ENCODE measurements at places on chromosomes 7 and 10.

- DNase-seq = peak; percentile 68
These were observed 25.6 kb downstream of the RNF216 start for GRCh38 chr7:5755704-5756504.

DNA sequence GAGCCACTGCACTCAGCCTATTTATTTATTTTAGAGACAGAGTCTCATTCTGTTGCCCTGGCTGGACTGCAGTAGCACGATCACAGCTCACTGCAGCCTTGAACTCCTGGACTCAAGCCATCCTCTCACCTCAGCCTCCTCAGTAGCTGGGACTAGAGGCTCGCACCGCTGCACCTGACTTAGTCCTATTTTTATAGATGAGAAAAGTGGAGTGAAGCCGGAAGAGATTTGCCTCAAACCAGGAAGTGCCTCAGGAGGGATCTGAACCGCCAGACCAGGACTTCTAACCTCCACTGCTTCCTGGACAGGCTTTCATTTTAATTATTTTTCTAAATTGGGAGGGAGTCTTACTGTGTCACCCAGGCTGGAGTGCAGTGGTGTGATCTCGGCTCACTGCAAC is 17.5 kb upstream of the CLIP2 start:
- DNase-seq = no peak

GRCh38 chr7:116193329-116194087 is 16.8 kb upstream of the TES start:
- DNase-seq = no peak

DNA sequence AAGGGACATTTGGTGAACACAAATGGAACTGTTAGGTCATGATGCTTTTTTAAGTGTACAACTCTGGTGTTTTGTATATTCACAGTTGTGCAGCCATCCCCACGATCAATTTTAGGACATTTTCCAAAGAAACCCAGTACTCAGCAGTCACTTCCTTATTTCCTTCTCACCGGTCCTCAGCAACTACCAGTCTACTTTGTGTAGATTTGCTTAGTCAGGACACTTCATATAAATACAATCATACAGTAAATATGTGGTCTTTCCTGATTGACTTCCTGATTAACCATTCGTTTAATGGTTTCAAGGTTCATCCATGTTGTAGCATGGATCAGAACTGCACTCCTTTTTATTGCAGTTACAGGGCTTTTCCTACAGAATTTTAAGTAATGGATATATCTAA is 14.4 kb downstream of the SGPL1 start:
- DNase-seq = no peak

DNA sequence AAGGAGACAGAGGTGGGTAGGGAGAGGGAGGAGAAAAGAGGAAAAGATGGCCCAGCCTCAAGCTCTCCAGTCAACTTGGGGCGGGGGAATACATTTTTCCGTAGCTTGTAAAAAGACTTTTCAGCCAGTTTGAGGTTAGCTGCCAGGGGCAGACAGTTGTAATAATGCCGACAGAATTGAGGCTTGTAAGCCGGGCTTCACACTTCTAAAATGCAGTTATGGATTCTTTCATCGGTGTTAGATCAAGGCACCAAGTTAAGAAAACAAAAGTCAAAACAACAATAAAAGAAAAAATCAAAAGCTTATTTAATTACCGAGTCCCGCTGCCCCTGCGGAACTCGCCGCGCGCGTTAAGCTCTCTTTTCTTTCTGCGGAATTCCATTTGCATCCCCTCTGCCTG is 448 bp upstream of the EVX1 start:
- DNase-seq = no peak

DNA sequence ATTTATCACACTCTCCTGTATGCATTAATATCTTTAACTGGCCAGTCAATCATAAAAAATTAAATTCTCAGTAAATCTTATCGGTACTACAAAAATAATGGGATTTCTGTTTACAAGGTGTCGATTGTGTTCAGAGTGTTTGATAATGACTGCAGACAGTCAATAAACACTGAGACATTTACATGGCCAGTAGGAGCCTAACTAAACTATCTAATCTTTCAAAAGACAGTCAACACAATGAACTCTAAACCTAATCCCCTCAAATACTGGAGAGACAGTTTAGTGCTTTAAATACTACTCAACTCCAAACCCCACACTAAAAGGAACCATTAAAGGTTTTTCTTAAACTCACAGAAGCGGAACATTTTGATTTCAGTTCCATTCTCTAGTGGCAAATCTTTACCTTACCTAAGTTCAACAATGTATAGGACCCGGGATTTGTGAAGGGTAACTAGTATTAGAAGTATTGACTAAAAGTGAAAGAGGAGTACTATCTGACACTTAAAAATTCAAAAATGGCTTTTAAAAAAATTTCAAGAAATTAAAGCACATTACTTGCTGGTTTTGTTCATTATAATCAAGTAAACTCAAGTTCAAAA is 37.3 kb upstream of the EXOC6 start:
- DNase-seq = peak; percentile 19

DNA sequence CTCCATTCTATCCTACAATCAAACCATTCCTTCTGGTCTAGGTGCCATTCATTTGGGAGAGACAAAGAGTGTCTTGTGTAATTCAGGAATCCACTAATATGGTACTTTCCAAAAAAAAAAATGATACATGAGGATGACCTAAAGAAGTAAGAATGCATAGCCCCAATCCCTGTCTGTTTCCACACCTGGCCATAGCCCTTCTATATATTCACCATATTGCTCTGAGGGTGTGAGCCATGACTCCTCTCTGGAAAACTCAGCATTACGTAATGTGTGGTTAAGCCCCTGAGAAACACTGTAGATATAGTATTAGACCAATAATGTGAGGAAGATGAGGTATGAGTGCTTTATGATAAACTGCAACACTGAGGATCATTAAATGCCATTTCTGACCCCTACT is 592.7 kb downstream of the INHBA start:
- DNase-seq = no peak

DNA sequence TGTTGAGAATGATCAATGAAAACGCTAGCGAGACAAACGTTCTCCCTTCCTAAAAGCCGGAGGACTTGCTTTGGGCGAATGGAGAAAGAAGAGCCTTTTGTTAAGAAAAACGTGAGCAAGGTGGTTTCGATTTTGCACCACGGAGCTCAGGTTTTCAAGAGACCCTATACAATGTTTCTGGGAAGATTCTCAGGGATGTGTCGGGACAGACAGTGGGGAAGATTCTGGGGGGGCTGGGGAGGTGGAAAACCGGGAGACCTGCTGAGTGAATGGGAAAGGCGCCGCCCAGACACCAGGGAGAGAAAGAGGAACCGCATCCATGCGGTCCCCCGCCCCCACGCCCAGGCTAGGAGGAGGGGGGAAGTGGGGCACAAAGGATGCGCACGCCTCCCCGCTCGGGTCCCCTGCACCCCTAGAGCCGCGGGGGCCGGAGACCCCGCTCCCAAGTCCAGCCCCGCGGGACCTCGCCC is 745 bp downstream of the YWHAG start:
- DNase-seq = peak; percentile 63

- DNase-seq = no peak
These were observed 43.9 kb downstream of the DKK1 start for GRCh38 chr10:52357971-52358370.

DNA sequence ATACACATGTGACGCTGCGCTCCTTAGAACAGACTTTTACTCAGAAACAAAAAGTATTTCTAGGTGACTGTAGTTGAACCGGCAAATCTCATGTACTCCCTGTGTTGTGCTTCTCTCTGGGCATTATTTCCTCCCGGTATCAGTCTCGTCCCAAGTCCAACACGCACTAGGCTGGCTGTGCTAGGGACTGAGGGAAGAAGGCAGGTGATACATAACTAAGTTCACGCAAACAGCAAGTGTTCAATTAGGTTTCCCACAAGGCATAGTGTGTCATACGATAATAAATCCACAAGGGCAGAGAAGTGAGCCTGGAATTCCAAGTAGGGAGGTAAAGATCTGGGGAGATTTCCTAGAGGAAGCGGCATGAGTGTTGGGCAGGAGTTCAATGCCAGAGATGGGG is 20.4 kb downstream of the FAM53B start:
- DNase-seq = no peak

DNA sequence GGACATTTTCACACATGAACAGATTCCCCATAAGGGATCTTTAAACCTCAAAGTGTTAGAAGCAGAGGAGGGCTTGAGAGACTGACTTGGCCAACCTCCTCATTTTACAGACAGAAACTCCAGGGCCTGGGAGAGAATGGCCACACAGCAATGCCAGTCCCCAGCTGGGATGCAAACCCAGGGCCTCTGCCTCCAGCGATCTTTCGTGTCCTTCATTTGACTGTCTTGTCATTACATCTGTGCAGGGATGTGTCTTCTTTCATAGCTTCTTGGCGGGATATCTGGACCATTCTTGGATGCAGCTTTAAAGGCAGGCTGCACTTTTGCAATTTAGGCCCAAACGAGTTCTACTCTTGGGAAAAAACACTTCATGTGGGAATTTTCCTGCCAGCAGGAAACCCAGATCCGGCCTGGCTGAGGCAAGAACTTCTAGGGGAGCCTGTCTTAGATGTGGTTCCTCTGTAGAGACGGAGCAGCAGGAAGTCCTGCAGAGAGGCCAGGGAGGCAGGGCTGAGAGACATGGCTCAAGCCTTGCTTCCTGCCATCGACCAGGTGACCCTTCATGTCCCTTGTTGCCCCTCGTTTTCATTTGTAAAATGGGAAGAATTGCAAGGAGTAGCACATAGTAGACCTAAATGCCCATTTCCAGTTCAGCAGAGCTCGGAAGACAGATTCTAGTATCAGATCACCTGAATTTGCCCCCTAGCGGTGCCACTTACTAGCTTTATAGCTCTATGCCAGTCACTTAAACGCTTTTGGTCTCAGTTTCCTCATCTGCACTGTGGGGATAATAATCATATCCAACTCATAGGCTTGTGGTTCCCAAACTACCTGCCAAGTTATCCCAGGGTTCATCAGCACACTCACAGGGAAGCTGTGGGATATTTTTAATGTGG is 43.9 kb upstream of the SLC29A3 start:
- DNase-seq = no peak

GRCh38 chr10:100993986-100994708 is 5.5 kb upstream of the LZTS2 start:
- DNase-seq = peak; percentile 53

- peak; percentile 11 for DNase-seq
These were observed 35.2 kb downstream of the ZNF487 start for GRCh38 chr10:43471935-43472720.

GRCh38 chr7:107463139-107464078 is 6.4 kb upstream of the GPR22 start:
- peak; percentile 59 for DNase-seq

DNA sequence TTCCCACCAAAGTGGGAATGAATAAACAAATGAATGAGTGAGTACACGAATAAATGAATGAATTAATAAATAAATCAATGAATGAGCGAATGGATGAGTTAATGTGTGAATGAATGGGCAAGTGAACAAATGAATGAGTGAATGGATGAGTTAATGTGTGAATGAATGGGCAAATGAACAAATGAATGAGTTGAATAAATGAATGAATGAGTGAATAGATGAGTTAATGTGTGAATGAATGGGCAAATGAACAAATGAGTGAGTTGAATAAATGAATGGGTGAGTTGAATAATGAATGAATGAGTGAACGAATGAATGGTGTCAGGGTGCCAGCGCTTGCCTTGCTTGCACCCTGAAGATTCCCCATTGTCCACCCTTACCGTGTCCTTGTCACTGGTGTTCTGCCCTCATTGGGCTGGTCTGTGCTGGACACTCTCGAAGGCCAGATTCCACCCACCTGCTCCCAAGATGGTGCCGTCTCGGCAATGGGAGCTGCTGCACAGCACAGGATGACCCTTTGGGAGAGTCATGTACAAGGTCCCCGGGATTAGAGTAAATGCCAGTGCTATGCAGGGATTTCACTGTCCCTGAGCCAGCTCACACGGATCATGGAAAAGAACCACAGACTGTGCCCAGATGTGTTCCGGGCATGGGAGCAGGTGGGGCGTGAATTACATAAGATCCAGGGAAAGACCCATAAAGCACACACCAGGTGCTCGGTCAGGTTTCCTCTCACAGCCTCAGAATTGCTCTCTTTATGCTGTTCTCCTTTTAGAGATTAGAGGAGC is 83.2 kb downstream of the CAMK1D start:
- peak; percentile 37 for DNase-seq

DNA sequence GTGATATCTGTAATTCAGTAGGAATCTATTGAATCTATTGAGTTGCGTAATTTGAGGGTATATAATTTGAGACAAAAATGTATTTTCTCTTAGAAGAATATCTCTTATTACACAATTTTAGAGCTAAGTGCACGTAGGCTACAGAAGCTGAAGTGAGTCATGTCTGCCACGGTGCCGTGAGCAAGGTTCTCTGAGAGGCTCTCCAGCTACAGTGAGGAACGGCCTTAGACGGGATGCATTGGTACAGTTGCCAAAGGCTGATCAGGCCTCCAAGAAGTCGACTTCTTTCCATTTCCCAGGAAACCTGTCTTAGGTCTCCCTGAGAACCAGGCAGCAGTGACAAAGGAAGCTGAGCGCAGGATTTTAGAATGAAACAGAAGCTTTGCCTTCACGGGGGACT is 28.6 kb downstream of the TCERG1L start:
- no peak for DNase-seq

GRCh38 chr7:132029369-132030085 is 473.1 kb upstream of the PODXL start:
- no peak for DNase-seq

All from NCI-H82 (cell line).